ENCODE measurements at places on chromosomes 12 and 14. TPM values are rescaled to one million over a fixed set of nuclear protein-coding genes. Genes with fewer than 3 reads are reported as not detected.

- H3K4me3 ChIP-seq, result no peak overlapping the region
- no peak for DNase-seq
- H3K27ac ChIP-seq, result no peak overlapping the region
- no peaks in the 10 kb centered on the region for H3K27me3 ChIP-seq
Measured at GRCh38 chr12:5220835-5221234, 177.2 kb downstream of the KCNA5 start.

DNA sequence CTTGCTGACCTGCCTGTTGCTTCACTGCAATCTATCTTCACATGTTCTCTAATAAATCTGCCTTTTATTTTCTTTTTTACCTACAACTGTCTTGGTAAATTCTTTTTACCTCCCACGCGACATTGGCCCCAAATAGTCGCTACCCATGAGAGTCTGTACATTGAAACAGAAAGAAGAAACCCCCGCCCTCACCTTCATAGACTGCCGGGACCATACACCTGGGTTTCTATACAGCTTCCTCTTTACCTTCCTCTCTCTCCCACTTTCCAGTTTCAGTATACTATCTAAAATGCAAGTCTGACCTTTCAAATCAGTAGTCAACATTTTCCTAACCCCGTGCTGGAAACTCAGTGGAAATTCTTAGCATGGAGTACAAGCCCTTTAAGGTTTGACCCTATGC is 4.8 kb downstream of the SLC8A3 start:
- no peaks in the 10 kb centered on the region for H3K36me3 ChIP-seq
- H3K27me3 ChIP-seq, result no peaks in the 10 kb centered on the region
- DNase-seq, result no peak
- peaks cover 22% of the 10 kb centered on the region for H3K4me1 ChIP-seq
- no peak overlapping the region for H3K27ac ChIP-seq

DNA sequence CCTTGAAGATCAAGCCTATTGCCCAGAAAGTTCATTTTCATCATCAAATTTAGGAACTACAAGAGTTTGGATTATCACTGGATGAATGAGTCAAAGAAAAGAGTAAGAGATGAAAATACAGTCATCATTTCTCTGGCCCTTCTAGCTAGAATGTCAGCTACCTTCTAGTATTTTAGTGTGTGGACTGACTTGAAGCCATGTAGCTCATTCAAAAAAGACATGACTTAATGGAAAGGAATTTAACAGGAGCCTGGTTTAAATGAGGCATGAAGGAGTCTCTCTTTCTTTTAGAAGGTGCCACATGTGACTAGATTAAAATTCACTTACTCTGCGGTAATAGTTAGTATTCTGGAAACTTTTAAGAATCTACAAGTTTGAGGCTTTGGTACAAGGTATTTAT is 7.1 kb downstream of the PTHLH start:
- H3K27ac ChIP-seq, result no peak overlapping the region
- no peak overlapping the region for H3K4me3 ChIP-seq
- H3K27me3 ChIP-seq, result peaks cover 8% of the 10 kb centered on the region
- no peak for DNase-seq
- H3K36me3 ChIP-seq, result no peaks in the 10 kb centered on the region
- peaks cover 14% of the 10 kb centered on the region for H3K4me1 ChIP-seq

DNA sequence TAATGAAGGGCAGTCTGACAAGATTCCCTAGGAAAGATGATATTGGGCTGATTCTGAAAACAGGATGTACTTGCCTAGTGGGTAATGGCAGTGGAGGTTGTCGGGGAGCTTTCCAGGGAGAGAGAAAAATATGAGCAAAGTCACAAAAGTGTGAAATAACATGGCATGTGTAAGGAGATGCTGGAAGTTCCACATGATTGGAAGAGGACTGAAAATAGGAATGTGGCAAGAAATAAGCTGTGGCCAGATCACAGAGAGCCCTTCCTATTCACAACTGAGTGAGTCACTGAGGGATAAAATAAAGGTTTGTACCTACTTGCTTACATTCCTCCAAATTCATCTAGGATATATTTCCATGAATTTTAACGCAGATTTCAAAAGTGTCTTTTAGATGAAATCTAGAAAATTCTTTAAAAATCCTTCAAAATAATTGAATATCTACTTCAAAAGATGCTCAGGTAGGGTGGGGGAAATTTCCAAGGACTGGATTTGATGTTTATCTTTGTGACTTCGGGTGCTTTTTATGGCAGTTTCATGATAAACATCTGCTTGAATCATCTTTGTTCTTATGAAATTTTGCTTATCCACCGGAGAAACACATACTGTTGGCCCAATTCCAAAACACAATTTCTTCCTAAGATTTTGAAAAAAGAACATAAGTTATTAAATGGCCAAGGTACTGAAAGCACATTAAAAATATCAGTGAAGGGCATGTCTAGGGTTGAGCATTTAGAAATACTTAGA is 36.3 kb upstream of the SLC2A13 start:
- no peak for DNase-seq
- H3K36me3 ChIP-seq, result no peaks in the 10 kb centered on the region
- H3K4me1 ChIP-seq, result no peaks in the 10 kb centered on the region
- H3K27ac ChIP-seq, result no peak overlapping the region
- H3K4me3 ChIP-seq, result no peak overlapping the region

GRCh38 chr12:131074221-131075083 is 120.7 kb downstream of the ADGRD1 start:
- H3K4me3 ChIP-seq, result no peak overlapping the region
- peak overlapping the region; percentile 48 for H3K27ac ChIP-seq
- H3K27me3 ChIP-seq, result no peaks in the 10 kb centered on the region
- H3K36me3 ChIP-seq, result peaks cover 50% of the 10 kb centered on the region

- DNase-seq, result no peak
- H3K27me3 ChIP-seq, result no peaks in the 10 kb centered on the region
- no peak overlapping the region for H3K27ac ChIP-seq
- H3K4me3 ChIP-seq, result no peak overlapping the region
Measured at GRCh38 chr12:105998561-105998960, 140.2 kb downstream of the NUAK1 start.

SLC38A4 gene
- total RNA-seq, result 0.28 TPM

LRP1 gene
- 211 TPM for total RNA-seq

GRCh38 chr12:54376596-54376995 is 7.9 kb downstream of the ZNF385A start:
- H3K27ac ChIP-seq, result peak overlapping the region; percentile 92
- H3K4me1 ChIP-seq, result no peaks in the 10 kb centered on the region
- no peak overlapping the region for H3K4me3 ChIP-seq
- no peak for DNase-seq
- no peaks in the 10 kb centered on the region for H3K27me3 ChIP-seq

ANKLE2 gene
- 23.8 TPM for total RNA-seq

DNA sequence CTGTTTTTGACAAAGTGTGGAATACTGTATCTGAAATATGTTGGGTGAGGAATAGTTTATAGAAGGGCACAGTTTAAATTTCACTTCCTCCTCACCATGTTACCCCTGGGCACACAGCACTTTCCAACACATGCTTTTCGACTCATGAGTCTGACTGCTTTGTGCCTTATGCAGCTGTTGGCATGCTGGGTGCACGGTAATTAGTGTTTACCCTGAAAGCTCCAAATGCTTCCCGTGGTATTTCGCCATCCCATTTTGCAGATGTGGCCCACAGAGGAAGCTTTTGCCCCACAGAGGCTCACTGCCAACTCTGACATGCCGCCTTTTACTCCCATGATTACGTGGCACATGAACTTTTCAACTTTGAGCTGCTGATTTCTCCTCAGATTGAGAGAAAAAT is 168.6 kb downstream of the PRKCH start:
- no peak overlapping the region for H3K4me3 ChIP-seq
- no peaks in the 10 kb centered on the region for H3K27me3 ChIP-seq
- H3K27ac ChIP-seq, result peak overlapping the region; percentile 65
- DNase-seq, result no peak
- peaks cover 41% of the 10 kb centered on the region for H3K4me1 ChIP-seq

SMCO2 gene
- total RNA-seq, result not detected

PZP gene
- total RNA-seq, result not detected

DNA sequence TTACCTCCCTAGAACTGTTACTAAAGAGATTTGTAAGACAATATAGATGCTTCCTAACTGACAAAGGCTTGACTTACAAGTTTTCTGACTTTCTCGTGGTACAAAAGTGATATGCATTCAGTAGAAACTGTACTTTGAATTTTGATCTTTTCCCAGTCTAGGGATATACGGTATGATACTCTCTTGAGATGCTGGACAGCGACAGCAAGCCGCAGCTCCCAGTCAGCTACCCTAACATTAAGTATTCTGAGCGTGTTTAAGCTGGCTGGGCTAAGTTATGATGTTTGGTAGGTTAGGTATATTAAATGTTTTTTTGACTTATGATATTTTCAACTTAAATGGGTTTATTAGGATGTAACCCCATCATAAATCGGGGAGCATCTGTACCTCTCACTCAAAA is 55.2 kb upstream of the CDKL1 start:
- H3K36me3 ChIP-seq, result peaks cover 52% of the 10 kb centered on the region
- no peaks in the 10 kb centered on the region for H3K4me1 ChIP-seq
- no peak overlapping the region for H3K4me3 ChIP-seq
- no peaks in the 10 kb centered on the region for H3K27me3 ChIP-seq
- H3K27ac ChIP-seq, result no peak overlapping the region

DNA sequence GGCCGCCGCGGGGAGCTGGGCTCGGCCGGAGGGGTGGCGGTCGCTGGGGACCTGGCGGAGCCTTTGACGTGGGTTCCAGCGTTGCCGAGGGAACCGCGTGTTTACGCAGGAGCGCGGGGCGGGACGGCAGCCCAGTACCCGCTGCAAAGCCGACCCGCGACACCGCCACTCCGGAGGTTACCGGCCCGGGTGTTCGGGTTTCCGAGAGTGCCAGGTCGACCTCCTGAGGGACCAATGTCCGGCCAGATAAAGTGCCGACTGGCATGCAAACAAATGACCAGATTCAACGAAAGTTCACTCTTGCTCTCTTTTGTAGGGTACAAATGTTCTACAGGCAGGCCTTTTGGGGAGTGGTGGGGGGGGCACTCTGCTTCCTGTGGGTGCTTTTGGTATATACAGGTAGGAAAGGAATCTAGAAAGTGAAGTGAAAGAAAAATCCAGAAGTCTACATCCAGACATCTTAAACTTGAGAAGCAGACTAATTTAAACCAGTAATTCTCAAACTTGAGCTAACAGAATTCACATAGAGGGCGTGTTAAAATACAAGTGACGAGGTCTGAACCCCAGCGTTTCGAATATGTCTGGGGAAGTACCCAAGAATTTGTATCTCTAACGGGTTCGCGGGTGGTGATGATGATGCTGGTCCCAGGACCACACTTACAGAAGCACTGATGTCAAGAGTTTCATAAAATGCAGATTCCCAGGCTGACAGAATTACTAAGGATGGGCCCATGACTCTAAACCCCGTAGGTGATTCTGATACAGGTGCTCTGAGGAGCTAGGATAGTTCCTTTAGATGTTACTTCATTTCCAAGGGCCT is at the start of gene GPR135:
Gene GPR135 (minus strand): TSS at position 65 of the 820 bp plus-strand sequence. CDS start 154 bp downstream, outside the sequence.
- peaks cover 7% of the 10 kb centered on the region for H3K36me3 ChIP-seq
- H3K27me3 ChIP-seq, result no peaks in the 10 kb centered on the region
- DNase-seq, result no peak
- H3K27ac ChIP-seq, result peak within 1 kb of the TSS; percentile 91

DNA sequence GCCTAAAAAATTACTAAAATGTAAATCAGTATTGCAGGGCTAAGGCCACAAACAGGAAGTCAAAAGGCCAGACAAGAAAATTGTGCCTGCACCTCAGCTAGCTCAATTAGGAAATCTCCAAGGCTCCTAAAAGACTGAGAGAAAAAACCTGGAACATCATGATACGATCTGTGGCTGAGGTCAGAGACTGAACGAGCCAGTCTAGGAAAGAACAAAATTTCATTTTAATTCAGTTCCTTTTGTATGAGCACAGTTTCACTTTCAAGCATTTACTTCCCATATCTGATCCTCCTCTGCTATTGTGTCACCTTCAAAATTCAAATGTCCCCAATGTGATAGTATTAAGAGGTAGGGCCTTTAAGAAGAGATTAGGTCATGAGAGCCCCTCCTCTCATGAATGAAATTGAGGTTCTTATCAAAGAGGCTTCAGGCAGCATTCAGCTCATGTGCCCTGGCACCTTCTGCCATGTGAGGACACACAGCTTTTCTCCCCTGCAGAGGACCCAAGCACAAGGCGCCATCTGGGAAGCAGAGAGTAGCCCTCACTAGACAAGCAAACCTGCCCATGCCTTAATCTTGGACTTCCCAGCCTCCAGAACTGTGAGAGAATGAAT is 14.8 kb downstream of the PRKAB1 start:
- peaks cover 42% of the 10 kb centered on the region for H3K36me3 ChIP-seq
- peak overlapping the region; percentile 18 for H3K27ac ChIP-seq
- H3K27me3 ChIP-seq, result no peaks in the 10 kb centered on the region
- H3K4me3 ChIP-seq, result no peak overlapping the region
- DNase-seq, result no peak

TAS2R42 gene
- total RNA-seq, result not detected

IGF1 gene
- total RNA-seq, result 26.1 TPM

DNA sequence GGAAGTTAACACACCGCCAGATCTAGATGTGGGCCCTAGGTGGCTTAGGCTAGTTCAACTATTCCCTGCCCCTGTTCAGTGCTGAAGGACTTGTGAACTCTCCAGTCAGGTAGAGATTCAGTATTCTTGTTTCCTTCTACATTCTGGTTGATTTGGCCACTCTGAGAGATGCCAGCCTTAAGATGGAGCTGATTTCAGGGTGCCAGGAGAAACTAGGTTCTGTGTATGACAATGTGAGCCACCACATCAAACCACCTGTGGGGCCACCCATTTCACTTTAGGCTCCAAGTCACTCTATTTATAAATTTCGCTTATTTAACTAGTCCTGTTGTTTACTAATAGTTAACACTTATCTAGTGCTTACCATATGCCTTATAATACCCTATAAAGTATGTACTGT is 26.0 kb downstream of the FRMD6 start:
- no peak overlapping the region for H3K27ac ChIP-seq
- no peak overlapping the region for H3K4me3 ChIP-seq

- H3K27me3 ChIP-seq, result no peaks in the 10 kb centered on the region
- DNase-seq, result no peak
- H3K27ac ChIP-seq, result peak overlapping the region; percentile 11
- H3K4me1 ChIP-seq, result no peaks in the 10 kb centered on the region
- peaks cover 41% of the 10 kb centered on the region for H3K36me3 ChIP-seq
Measured at GRCh38 chr14:64082837-64083236, 211.3 kb downstream of the ESR2 start.

KLRD1 gene
- total RNA-seq, result 0.82 TPM

- H3K27me3 ChIP-seq, result no peaks in the 10 kb centered on the region
- H3K4me1 ChIP-seq, result peaks cover 32% of the 10 kb centered on the region
- no peak overlapping the region for H3K4me3 ChIP-seq
- no peaks in the 10 kb centered on the region for H3K36me3 ChIP-seq
- DNase-seq, result no peak
Measured at GRCh38 chr14:23164250-23164649, 19.2 kb downstream of the SLC7A8 start.

- H3K4me3 ChIP-seq, result no peak overlapping the region
- H3K4me1 ChIP-seq, result no peaks in the 10 kb centered on the region
- no peaks in the 10 kb centered on the region for H3K36me3 ChIP-seq
Measured at GRCh38 chr14:55693904-55694303, 113.9 kb downstream of the KTN1 start.

DNA sequence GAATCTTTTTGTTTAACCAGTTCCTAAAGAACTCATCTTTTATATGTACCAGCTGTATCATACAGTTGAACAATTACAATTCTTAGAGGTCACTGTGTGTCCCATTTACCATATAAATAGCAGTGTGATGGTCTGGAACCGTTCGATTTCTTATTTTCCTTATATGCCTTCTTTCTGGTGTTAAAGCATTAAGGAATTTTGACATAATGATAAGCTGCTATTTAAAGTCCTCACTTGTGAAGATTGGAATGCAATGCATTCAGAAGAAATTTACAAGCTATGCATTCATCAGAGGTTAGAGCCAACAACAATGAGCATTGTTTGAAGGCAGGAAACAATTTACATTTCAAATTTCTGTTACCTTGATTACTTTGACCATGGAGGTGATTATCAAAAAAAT is 80.0 kb upstream of the PRICKLE1 start:
- DNase-seq, result no peak
- no peaks in the 10 kb centered on the region for H3K27me3 ChIP-seq
- H3K27ac ChIP-seq, result no peak overlapping the region
- H3K36me3 ChIP-seq, result no peaks in the 10 kb centered on the region
- H3K4me1 ChIP-seq, result no peaks in the 10 kb centered on the region

All from right atrium auricular region (tissue), 2 donors.